ENCODE measurements at places on chromosomes 7 and 10.

GRCh38 chr10:131997366-131998049, 15.8 kb upstream of the BNIP3 start:
- no peak for DNase-seq

DNA sequence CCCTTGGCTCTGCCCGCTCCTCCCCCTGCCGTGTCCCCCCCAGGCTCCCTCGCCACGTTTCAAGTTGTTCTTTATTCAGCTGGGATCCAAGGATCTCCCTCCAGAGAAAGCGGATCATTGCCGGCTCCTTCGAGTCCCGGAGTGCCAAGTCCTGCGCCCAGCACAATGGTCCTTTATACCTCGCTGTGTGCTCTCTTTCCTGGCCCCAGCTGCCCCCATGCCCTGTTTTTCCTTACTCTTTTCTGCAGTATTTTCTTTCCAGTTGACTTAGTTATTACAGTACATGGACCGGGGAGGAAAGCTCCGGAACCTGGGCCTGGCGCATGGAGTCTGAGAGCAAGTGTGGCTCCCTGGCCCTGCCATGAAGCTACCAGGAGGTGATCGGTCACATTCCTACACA, 88.1 kb upstream of the KMT2C start:
- DNase-seq = no peak

GRCh38 chr10:15856328-15857015, 3.8 kb downstream of the MINDY3 start:
- DNase-seq = no peak

DNA sequence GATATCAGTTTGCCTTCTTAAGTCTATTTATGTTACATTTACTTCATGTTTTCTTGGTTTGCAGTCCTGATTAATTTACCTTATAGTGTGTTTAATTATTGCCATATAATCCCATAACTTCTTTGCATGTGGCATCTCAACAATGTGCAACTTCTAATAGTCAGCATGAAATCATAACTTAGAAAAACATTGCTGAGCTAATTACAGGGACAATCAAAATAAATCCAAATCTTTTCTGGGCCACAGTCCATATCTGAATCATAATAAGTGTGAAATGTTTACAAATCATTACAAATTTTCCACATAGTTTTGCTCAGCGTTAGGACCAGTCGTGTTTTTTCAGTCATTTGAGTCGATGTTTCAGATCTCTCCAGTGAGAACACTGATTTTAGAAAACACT, 29.1 kb upstream of the CABCOCO1 start:
- no peak for DNase-seq

GRCh38 chr10:43352951-43353350, 18.5 kb upstream of the FXYD4 start:
- no peak for DNase-seq

GRCh38 chr10:359762-360161, 224.5 kb downstream of the ZMYND11 start:
- no peak for DNase-seq

- no peak for DNase-seq
Measured at GRCh38 chr10:70981936-70982335, 93.6 kb upstream of the PCBD1 start.

DNA sequence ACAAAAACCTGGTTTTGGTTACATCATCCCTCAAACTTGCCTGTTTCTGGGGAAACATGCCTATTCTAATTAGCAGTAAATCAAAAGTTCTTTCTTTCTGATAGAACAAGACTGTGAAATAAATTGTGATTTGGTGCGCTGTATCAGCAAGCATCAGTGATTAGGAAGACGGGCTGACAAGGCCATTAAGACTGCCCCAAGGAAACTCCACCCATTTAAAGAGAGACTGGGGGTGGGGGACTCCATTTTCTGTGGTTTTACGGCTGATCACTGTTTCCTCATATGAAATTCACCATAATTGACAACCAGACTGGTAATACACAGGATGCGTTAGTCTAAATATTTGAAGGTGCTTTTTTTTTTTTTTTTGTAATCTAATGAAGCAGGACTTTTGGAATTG, 68.7 kb downstream of the MBL2 start:
- no peak for DNase-seq

DNA sequence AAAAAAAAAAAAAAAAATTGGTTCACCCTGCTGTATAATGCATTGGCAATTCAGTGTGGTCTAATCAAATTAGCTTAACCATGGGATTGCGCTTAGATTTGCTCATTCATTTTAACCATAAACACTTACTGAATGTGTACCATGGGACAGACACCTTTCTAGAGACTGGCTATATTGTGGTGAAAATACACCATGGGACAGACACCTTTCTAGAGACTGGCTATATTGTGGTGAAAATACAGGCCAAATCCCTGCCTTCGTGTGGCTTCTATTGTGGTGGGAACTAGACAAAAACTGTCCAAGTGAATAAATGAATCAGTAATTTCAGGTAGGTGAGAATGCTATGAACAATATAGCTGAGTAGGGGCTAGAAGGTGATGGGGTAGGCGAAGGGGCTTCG, 10.2 kb upstream of the REPIN1 start:
- no peak for DNase-seq

- no peak for DNase-seq
Measured at GRCh38 chr10:118800920-118801319, 46.1 kb upstream of the CACUL1 start.

GRCh38 chr7:31971049-31971667, 99.0 kb downstream of the PDE1C start:
- no peak for DNase-seq

DNA sequence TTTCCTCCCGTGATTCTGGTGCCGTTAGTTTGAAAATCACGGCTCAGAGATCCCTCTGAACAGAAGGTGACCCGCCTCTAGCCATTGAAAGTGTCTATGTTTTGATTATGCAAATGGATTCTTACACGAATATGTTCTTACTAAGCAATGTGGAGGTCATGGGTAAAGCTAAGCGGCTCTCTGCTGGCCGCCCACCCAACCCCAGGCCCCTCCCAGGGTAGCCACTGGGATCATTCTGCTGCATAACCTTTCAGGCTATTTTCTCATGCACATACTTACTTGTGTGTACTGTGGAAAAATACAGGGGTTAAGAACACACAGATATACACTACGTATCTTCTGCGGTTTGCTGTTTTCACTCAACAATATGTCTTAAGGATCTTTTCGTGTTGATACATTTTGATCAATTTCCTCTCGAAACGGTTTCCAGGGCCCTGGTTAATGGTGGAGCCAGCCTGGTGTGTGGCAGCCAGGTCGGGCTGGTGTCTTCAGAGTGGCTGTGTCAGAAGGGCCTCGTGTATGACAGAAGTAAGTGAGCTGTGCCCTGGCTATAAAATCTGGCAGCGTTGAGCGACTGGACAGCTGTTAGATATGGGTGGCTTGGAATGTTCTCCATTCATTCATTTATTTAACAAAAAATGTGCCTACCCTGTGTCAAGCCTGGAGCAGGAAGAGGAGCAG, 29.9 kb downstream of the ZNF783 start:
- DNase-seq = no peak

GRCh38 chr7:41709621-41710020, 6.7 kb upstream of the INHBA start:
- DNase-seq = no peak

- no peak for DNase-seq
Measured at GRCh38 chr7:130432886-130433285, 7.9 kb downstream of the CEP41 start.

- DNase-seq = peak; percentile 27
Measured at GRCh38 chr10:125015356-125015944, 73.5 kb downstream of the ZRANB1 start.

DNA sequence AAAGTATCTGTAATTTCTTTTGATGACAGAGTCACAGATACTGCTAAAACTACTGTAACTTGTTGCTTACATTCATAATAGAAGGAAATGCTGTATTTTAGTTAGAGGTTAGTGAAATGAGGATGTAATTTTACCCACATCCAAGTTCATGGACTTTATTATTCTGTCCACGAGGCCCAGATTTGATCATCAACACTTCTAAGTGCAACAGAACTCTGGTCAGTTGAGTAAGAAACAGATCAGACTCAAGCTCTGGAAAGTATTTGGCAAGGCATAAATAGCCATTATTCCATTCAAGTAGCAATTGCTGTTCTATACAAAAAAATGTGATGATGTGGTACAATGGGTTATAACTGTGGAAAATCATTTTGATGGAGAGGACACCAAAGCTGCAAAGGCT, 22.3 kb downstream of the ACADSB start:
- DNase-seq = no peak

- no peak for DNase-seq
Measured at GRCh38 chr7:70674571-70675010, 457.4 kb upstream of the GALNT17 start.

GRCh38 chr7:1239803-1240516, 7.3 kb downstream of the UNCX start:
- DNase-seq = no peak

DNA sequence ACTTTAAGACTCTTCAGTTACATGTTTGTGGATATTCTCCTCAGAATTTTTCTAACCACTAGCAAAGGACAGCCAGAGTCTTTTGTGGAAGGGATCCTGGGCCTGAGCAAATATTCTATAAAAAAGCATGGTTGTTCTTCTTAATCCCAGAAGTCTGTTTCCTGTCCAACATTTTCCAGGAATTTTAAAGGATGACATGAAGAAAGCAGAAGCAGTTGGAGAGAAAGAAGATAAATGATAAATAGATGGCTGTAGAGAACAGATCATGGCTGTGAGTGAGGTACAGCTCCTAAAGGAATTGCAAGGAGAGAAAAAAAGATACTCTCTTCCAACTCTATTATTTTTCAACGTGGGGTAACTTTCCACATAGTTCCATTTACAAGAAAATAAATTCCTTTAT, 91.8 kb upstream of the STEAP4 start:
- no peak for DNase-seq

GRCh38 chr10:84540022-84540616, 211.7 kb downstream of the CCSER2 start:
- DNase-seq = no peak

- DNase-seq = no peak
Measured at GRCh38 chr10:99806091-99806490, 23.7 kb downstream of the ABCC2 start.

DNA sequence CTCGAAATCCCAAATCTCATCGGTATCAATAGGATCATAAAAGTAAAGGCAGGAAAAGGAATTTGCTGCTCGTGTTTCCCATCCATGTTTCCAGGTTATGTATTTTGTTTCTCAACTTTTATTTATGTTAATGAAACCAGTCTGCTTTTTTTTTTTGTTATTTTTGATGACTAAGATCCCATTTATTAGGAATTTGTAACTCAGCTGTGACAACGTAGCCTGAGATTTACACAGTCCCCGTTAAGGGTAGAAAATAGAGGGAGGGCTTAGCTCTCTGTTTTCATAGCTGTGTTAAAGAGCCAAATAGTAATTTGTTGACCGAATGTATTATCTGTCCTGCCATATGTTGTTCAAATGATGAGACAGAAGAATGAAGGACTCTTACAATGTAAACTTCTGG, 164.0 kb downstream of the MGMT start:
- no peak for DNase-seq

GRCh38 chr10:24814568-24815313, 91.1 kb upstream of the ARHGAP21 start:
- DNase-seq = no peak

- DNase-seq = no peak
Measured at GRCh38 chr7:3455806-3456595, 154.9 kb downstream of the SDK1 start.

- DNase-seq = no peak
Measured at GRCh38 chr7:3510101-3511020, 209.3 kb downstream of the SDK1 start.

- DNase-seq = no peak
Measured at GRCh38 chr7:41425926-41426325, 277.0 kb downstream of the INHBA start.

- DNase-seq = no peak
Measured at GRCh38 chr10:107085665-107086525, 78.6 kb downstream of the SORCS1 start.

- no peak for DNase-seq
Measured at GRCh38 chr7:139523968-139524815, 707 bp downstream of the CLEC2L start.

- no peak for DNase-seq
Measured at GRCh38 chr10:28975891-28976531, 298.7 kb downstream of the BAMBI start.

DNA sequence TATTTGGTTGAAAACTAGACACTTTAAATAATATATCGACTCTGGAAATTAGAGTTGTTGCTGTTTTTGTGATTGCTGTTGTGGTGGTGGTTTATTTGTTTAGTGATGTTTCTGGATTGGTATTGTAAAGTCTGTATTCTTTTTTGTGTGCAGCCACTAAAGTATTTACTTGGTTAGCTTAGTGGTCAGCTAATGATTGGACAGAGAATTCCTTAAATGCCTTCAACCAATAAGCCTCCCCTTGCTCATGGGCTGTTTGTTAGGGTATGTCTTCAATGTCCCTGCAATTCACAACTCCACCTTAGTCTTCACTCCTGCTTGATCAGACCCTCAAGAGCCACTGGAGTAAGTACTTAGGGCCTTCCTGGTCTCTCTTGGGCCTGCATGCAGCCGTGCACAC, 71.0 kb downstream of the PAXIP1 start:
- no peak for DNase-seq

GRCh38 chr10:110511734-110512449, 14.2 kb downstream of the DUSP5 start:
- DNase-seq = no peak

DNA sequence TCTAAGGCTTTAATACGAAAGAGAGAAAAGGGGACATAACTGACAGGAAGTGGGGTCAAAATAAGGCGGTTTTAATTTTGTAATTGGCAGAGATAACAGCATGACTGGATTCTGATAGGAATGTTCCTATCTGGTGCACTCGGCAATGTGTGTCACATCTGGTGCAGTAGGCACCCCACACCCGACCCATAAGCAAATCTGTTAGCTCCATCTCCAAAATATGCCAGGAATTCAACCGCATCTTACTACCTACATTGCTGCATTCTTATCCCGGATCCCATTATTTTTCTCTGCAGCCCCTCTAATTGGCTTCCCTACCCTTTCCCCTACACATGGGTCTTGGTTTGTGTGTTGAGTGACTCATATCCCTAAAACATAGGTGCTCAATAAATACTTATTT, 19.1 kb upstream of the GALNT11 start:
- DNase-seq = no peak

DNA sequence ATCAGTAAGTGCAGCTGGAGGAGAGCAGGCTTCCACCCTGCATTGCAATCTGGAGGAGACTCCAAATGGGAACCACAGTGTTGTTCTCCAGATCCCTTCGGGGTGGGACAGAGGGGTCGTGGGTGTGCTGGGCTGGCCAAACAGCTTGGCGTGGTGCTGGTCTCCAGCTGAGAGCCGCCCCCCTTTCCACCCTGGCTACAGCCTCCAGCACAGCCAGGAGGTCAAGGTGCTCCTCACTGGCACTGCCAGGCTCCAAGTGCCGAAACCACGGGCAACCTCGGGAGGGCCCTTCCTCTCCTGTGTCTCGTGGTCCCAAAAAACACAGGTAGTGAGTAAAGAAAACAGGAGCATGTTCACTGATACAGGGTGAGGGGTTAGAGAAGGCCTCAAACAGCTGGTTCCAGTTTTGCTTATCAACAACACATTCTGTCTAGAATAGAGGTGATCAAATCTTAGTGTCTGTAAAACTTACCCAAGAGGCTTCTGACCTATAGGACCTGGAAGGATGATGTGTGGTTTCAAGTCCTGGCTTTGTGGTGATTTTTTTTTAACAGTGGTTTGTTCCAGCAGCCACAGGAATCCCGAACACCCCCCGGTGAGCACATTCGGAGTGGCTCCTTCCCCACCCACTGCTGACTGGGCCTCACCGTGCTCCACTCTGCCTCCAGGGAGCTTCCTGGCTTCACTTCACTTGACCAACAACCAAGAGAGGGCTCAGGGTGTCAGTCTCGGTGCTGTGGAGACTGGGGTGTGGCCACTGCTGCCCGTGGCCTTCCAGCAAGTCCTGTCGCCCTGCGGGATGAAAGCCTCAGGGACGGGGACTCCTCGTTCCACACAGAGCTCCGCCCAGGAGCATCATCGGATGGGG, 31.2 kb upstream of the EN2 start:
- no peak for DNase-seq
